ENCODE measurements at places on chromosomes 1 and 21.

DNA sequence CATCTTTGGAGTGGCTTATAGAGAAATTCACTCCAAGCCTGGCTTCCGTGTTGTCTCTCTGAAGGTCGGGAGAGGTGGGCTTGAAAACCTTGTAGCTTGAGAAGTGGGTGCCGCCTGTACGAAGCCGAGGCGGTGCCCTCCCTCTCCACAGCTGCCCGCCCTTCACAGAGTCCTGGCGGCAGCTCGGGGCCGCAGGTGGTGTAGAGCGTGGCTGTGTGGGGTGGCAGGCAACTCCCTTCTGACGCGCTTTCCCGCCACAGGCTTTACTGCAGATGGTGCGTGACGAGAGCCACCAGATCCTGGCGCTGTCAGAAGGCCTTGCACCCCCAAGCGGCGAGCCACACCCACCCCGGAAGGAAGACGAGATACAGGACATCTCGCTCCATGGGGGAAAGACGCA, 33.1 kb upstream of the DIP2A start:
- DNase-seq: peak; percentile 44

DNA sequence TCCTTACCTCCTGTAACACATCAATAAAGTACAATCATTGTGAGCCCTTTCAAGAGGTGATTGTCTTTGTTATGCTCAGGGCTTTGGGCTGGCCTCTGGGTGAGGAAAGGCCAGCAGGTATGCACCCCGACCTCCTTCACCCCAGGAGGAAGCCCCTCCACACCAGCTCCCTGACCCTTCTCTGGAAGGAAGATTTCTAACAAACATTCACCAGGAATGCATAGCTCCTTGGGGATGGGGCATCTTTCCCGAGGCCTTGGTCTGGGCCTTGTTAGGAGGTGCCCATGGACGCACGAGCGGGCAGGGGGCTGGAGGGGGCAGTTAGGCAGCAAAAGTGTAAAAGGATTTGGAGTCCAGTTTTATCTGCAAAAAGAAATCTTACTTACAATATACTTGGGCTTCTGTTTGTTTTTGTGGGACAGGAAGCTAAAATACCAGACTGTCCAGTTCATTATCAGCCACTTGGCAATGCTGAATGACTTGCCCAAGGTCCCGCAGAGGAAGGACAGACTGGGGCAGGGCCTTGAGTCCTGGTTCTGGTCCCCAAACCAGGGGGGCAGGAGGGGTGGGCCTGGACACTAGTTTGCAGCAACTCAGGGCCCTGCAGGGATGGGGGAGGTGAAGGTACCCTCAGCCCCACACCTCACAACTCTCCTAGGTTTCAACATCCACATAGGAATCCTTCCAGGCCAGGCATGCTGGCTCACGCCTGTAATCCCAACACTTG, 10.1 kb downstream of the ZC3H12A start:
- no peak for DNase-seq

- DNase-seq: no peak
These were observed 107.3 kb downstream of the HMGB4 start for GRCh38 chr1:33971018-33971710.

DNA sequence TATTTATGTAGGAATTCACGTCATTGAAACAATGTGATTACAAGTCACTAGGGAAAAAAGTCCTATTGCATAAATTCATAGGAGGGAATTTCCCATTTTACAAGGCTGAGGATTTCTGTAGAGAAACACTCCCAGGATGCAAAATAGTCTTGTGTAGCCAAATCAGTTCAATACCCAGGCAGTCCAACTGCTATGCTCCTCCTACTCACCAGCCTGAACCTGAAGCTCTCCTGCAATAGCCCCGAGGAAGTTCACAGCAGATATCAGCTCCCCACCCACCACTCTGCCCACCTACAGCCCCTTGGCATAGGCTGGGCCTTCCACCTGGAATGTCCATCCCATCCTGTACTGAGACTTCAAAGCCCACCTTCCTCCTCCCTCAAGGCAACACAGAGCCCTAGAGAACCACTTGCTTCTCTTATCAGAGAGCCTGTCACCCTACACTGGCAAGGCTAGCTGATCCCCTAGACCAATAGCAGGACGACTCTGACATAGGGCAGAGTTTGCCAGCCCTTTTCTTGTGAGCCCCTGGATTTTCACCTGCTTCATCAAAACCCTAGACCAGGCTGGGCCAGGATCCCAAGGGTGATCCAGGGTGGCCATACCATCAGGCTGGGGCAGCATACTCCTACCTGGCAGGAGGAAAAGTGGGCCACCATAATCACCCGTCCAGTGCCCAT, 1.5 kb downstream of the LSS start:
- DNase-seq: no peak

DNA sequence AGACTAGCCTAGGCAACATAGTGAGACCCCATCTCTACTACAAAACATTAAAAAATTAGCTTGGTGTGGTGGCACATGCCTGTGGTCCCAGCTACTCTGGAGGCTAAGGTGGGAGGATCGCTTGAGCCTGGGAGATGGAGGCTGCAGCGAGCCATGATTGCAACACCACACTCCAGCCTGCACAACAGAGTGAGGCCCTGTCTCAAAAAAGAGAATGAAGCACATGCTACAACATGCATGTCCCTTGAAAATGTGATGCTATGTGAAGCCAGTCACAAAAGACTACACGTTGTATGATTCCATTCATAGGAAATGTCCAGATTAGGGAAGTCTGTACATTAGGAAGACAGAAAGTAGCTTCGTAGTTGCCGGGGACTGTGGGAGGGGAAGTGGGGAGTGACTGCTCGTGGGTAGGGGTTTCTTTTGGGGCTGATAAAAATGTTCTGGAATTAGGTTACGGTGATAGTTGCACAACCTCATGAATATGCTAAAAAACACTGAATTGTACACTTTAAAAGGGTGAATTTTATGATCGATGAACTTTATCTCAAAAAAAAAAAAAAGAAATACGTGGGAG, 202.1 kb downstream of the KAZN start:
- DNase-seq: no peak

- no peak for DNase-seq
These were observed 10.1 kb downstream of the ADAMTS5 start for GRCh38 chr21:26956813-26957212.

- DNase-seq: no peak
These were observed 99.4 kb downstream of the FAF1 start for GRCh38 chr1:50860702-50861101.

DNA sequence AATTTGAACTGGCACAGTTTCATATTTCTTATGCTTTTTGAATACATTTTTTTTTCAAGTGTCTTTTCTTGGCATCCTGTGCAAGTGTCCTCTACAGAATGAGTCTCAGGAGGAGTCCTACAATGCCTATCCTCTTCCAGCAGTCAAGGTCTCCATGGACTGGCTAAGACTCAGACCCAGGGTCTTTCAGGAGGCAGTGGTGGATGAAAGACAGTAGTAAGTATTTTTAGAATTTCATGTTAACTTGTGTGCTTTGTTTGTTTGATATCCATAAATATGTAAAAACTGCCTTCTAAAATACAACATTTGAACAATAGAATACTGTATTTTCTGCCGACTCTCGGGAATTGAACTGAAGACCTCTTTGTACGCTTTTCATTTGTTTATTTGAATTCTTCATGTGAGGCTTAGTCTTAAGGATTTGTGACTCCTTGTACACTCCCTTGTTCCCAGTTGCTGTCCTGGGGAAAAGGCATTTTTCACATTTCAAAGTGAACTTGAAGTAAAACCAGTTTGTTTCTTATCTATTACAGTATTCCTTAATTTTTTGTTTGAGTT, 56.6 kb downstream of the NCF2 start:
- no peak for DNase-seq

DNA sequence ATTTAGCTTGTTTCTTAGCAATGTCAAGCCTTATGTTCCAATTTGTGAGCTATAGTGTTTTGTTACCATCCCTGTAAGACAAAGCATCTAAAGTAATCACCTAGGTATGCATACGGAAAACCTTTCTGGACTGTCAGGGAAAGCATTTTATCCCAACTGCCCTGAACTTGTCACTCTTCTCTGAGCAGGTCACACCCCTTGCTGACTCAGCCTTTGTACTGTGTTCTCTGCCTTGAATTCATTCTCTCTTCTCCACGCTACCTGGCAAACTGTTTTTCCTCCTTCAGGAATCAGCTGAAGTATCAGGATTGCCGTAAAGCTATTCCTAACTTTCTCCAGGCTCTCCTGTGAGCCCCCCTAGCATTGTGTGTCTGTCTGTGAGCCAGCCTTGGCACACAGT, 54.2 kb downstream of the PBX1 start:
- no peak for DNase-seq

DNA sequence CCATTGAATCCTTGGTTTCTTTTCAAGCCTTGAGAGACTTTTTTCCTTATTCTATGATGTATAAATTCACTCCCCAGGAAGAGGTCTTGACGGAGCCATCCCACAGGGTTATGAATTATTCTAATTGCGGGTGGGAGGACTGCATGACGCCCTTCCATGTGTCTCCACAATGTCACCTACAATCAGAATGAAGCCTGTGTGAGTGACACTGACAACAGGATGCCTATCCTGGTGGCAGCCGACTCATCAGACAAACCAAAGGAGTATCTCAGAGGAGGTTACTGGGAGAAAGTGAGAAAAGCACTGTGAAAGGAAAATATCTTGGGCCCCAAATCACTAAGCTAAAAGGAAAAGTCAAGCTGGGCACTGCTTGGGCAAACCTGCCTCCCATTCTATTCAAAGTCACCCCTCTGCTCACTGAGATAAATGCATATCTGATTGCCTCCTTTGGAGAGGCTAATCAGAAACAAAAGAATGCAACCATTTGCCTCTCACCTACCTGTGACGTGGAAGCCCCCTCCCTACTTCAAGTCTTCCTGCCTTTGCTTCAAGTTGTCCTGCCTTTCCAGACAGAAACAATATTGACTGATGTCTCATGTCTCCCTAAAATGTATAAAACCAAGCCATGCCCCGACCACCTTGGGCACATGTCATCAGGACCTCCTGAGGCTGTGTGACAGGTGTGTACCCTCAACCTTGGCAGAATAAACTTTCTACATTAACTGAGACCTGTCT, 98.4 kb downstream of the SMYD2 start:
- DNase-seq: no peak

GRCh38 chr1:39076127-39076798, 50.1 kb downstream of the NDUFS5 start:
- DNase-seq: no peak

DNA sequence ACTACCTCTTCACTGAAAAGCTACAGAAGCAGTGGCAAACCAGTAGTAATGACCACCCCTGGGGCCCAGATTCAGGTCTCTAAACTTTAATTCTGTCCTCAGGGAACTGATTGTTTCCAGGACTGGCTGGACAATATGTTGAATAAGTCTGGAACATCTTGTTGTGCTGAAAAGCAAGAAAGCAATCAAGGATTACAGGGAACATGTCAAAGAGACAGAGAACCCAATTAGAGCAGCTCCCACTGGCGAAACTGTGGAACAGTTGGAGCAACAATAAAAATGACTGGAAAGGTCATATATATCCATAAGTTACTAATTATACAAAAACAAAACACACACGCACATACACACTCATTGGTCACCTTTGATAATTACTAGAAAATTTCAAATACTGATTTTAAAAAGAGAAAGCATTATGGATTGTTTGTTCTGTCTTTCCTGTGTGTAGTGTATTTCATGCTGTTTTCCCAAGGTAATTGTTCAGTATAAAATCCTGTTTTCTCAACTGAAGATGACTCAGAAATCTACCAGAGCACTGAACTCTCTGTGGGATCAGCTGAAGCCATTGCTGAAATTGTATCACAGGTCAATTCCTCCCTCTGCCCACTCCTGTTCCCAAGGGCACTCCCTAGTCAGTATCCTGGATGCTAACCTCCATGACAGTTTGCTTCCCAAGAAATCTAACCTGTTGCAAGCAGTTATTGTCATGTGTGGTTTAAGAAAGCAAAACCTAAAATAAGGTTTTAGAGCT, 83.6 kb upstream of the RGS1 start:
- DNase-seq: no peak
